ENCODE measurements at places on chromosomes 2 and 18.

DNA sequence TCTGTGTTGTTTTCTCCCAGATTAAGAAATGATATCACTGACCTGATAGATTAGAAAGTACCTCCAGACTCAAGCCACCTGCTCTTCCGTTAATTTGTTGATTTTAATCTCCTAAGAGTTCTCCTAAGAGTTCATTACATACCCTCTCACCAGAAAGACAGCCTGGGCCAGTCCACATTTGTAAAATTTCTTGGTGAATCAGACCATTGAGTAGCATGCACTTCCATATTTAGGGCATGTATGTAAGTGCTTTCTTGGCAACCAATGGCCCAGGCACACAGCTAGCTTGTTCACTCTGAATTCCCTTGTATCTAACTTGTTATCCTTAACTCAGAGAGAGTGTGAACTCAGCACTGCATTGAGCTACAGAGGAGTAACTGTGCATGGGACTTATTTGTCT, 158.1 kb upstream of the ACAA2 start:
- DNase-seq = no peak

- DNase-seq = no peak
Observed at GRCh38 chr2:96873651-96874096, 3.8 kb upstream of the SEMA4C start.

GRCh38 chr2:143843686-143844085, 676.2 kb downstream of the ZEB2 start:
- DNase-seq = no peak

GRCh38 chr2:238220274-238220891, 16.9 kb upstream of the ILKAP start:
- no peak for DNase-seq

- DNase-seq = no peak
Observed at GRCh38 chr2:213861638-213862037, 549.2 kb upstream of the VWC2L start.

DNA sequence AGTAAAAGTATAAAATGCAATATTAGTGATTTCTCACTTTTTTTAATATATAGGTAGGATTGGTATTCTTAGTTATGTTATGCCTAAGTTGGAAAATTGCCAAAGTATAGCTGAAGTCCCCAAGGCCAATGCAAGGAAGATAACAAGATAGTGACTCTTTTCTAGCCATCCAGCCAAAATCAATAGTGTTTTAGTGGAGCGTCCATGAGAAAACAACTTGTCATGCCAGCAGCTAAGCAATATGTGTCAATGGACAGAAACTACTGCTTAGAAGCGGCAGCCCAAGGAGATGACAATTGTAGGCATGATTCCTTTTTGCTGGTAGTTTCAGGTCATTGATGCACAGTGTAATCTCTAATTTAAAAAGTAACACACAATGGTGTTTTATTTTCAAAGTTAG, 1444.6 kb downstream of the SUCLG1 start:
- no peak for DNase-seq

DNA sequence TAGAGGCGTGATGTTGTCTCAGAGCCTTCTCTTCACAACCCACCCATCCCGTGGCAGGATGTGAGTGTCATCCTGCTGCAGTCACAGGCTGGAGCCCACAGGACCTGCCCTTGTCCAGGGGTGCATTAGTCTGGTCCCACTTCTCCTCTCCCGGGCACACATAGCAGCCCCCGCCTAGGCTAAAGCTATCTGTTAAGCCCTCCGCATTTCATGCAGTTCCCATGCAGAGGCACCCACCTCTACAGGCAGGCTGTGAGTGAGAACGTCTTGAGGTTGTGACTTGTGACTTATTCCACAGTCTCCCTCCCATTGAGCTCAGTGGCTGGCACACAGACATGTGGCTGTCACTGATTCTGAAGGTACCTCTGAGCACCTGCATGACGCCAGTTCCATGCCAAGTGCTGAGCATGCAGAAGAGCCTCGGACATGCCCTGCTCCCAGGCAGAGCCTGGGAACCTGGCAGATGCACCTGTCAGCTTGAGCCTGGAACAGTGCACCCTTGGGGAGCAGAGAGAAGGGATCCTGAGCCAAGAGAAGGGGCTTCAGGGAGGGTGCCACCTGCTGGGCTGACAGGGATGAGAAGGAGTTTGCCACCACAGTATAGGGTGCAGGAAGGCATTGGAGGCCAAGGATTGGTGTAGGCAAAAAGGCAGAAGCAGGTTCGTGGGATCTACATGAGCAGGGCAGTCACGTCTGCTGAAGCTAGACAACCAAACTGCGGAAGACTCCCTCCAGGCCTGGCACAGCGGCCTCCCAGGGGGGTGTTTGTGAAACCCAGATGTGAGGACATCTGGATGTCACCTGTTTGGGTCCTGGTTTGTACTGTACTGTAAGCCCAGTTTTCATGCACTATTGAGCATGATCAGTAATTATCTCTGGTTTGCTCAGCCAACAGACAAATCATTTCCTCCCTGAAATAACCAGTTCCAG, 213.6 kb downstream of the GLI2 start:
- no peak for DNase-seq

- no peak for DNase-seq
Observed at GRCh38 chr2:223262946-223263345, 211.0 kb downstream of the KCNE4 start.

DNA sequence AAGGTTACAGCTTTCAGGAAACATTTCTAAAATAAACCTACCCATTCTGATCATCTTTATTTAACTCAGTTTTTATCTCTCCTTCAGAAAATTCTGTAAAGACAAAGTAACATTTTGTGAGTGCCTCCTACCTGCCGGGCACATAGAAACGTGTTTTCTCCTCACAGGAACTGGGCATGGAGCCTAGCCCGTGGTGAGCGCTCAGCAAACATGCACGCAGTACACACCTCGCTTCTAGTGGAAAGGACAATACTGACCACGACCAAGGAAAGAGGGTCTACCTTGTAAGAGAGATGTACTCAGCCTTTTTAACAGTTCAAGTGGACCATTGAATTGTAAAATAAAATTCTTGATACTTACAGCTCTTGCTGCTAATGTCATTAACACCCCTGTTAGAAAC, 24.8 kb upstream of the KIDINS220 start:
- no peak for DNase-seq

DNA sequence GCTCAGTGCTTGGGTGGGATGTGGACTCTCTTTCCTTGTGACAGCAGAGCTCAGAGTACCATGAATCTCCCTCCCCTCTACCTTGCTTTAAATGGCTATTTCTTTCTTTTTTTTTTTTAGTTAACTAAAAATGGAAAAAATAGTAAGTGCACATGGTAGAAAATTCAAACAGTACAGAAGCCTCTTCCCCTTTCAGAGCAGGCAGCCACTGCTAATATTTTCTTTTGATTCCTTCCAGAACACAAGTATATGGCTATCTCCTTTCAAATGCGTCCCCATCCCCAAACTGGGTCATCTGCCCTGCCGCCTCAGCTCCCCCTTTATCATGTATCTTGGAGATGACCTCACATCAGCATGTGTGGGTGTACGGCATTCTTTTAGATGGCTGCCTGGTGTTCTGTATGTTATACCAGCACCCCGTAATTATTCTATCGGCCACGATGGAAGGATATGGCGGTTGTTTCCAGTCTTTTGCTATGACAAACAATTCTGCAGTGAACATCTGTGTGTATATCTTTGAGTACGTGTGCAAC, 70.5 kb upstream of the DLX2 start:
- no peak for DNase-seq

DNA sequence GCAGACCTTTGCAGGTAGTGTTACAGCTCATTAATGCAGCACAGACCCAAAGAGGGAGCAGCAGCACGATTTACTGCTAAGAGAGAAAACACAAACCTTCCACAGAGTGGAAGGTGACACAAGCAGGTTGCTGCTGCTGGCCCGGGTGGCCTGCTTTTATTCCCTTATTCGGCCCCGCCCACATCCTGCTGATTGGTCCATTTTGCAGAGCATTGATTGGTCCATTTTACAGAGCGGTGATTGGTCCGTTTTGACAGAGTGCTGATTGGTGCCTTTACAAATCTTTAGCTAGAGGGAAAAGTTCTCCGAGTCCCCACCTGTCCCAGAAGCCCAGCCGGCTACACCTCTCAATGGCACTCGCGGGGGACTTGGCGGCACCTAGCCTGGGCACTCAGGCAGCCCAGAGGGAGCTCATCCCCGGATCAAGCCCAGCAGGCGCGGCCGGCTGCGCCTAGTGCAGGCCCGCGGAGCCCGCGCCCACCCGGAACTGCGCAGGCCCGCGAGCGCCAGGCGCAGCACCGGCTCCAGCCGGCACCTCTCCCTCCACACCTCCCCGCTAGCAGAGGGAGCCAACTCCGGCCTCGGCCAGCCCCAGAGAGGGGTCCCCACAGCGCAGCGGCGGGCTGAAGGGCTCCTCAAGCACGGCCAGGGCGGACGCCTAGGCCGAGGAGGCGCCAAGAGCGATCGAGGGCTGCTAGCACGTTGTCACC, 825.6 kb upstream of the HS6ST1 start:
- DNase-seq = no peak

GRCh38 chr2:74205596-74205995, 7.2 kb downstream of the MTHFD2 start:
- DNase-seq = no peak

GRCh38 chr2:27408601-27409320, 630 bp downstream of the PPM1G start:
- DNase-seq = peak; percentile 12

DNA sequence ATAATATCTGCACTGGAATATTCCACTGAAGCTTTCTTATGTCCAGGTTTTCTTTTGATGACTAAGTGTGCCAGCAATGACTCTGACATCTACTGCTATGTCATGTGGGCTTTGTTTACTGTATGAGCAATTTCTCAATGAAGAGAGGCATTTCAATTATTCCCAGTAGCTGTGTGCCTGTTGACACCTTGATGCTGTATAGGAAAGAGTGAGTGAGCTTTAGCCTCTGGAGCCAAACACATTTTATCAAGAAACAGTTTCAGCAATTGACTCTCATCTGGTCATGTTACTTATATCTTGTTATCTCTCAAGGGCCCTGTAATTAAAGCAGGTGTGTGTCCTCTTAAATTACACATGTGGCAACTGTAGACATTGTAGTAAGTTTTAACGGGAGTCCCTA, 493.2 kb upstream of the FANCL start:
- no peak for DNase-seq

GRCh38 chr2:44075541-44075940, 79.8 kb upstream of the LRPPRC start:
- no peak for DNase-seq

- no peak for DNase-seq
Observed at GRCh38 chr2:102357937-102358336, 2.3 kb downstream of the IL18R1 start.

DNA sequence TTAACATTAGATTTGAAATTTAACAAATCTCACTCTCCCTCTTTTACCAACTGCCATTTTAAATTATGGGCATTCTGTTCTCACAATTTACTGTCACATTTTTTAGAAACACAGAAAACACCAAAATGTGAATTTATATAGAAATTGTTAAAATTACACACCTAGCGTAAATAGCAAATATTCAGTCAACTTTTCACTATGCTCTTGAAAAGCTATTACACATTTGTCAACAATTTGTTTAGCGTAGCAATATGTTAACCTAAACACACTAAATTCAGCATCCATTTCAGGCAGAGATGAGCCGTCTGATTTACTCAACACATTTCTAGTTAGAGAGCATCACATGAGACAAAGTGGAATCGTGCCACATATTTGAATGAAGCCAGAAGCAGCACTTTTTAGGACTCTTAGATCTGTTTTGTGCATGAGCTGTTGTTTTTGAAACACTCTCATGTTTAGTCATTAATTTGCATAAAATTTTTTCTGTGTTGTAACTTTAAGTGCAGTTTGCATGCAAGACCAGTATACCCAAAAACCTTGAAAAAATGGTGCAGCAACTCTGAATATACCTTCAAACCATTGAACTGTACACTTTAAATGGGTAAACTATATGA, 8.2 kb downstream of the TTC32 start:
- no peak for DNase-seq

GRCh38 chr2:227370092-227370491, 9.0 kb downstream of the TM4SF20 start:
- DNase-seq = no peak

DNA sequence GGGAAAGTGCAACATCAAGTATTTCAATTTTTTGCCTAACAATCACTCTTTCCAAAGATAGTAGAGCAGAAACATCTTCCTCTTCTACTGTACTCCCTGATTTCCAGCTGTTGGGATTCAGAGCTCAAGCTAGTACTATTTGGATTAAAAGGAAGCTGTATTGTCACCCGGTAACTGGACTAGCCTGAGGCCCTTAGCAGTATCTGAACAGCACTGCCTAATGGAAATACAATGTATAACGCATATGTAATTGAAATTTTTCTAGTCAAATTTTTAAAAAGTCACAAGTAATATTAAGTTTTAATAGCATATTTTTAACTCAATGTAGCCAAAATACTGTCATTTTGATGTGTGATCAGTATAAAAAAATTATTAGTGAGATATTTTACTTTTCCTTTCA, 86.2 kb downstream of the COX7A2L start:
- no peak for DNase-seq

DNA sequence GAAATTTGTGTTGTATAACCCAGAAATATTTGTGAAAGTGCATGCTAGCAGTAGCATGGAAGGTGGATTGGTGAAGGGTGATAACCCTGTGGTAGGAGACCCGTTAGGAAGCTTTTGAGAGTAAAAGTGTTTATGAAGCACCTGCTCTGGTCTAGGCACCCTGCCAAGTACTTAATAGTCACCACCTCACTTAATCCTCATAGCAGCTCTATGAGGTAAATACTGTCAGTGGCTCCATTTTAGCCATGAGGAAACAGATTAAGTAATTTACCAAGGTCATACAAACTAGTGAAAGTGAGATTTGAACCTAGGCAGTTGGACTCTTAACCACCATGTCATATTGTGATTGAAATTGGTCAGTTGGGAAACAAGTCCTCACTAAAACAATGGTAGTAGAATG, 66.8 kb downstream of the TET3 start:
- DNase-seq = no peak

DNA sequence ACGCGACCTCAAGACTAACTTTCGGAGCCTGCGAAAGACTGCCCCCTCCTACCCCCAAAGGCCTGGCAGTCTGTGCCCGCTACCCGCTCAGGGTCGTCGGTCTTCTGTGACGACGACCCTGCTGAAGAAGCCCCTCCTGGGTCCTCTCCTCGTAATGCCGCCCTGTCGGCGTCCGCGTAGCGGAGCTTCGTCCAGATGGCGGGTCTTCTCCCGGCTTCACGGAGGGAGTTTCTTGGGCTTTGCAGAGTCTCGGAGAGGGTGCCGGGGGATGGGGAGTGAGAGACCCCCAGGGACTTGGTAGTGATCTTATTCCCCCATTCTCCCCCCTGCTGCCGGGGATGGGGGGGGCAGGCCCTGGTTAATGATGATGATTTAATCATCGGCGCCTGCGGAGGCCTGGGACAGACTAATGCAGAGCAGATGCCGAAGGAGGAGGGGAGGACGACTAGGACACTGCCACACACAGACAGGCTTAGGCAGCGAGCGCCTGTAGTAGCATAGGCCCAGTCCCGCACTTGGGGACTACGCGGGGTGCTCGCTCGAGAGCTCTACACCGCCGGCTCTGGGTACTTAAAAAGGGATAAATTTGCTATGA, 528 bp upstream of the PCGF1 start:
- no peak for DNase-seq

GRCh38 chr18:24003903-24004640, 10.5 kb upstream of the TTC39C start:
- no peak for DNase-seq

GRCh38 chr18:79723036-79723435, 43.4 kb downstream of the CTDP1 start:
- no peak for DNase-seq

Measured in stimulated activated CD4-positive, alpha-beta T cell treated with anti-CD3 and anti-CD28 coated beads, Interleukin-4, amount 100 ng/mL, for 4 hours (primary cell).